SJCRH30 (cell line): ENCODE measurements at places on chromosomes 2 and 18. TPM values are rescaled to one million over a fixed set of nuclear protein-coding genes. Genes with fewer than 3 reads are reported as not detected.

The C2orf78 gene
- not detected in 2 replicates for total RNA-seq

The IL1R2 gene
- not detected in 2 replicates for total RNA-seq

The GPR45 gene
- 0.13 and 0.43 TPM in 2 replicates for total RNA-seq

The MARS2 gene
- 13.6 TPM in 2 replicates for total RNA-seq

The REG3A gene
- not detected in 2 replicates for total RNA-seq

The CHRNA1 gene
- 371 and 375 TPM in 2 replicates for total RNA-seq

The CLEC4F gene
- not detected in 2 replicates for total RNA-seq

DNA sequence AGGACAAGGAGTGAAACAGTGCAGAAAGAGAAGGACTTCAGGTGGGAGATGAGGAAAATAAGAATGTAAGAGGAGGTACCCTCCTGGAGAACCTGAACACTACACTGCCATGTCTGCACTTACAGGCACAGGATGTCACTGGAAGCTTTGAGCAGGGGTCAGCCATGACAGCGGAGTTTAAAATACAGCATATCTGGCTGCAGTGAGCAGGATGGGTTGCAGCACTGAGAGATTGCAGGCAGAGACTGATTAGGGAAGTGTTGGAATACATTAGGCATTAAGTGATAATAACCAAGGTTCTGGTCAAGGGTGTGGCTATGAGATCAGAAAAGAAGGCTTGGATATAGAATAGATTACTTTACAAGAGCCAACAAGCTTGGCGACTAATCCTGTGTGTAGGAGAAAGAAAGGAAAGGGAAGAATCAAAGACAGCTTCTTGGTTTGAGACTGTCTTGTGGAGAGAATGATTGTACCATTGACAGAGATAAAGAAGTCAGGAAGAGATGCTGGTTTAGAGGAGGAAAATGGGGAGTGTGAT, 171.1 kb upstream of the RBMS1 start:
- no peak overlapping the region for H3K27ac ChIP-seq
- H3K27me3 ChIP-seq = no peaks in the 10 kb centered on the region
- H3K4me3 ChIP-seq = no peak overlapping the region
- peaks cover 5% of the 10 kb centered on the region; the same call in 1 of the 2 replicates for H3K4me1 ChIP-seq

DNA sequence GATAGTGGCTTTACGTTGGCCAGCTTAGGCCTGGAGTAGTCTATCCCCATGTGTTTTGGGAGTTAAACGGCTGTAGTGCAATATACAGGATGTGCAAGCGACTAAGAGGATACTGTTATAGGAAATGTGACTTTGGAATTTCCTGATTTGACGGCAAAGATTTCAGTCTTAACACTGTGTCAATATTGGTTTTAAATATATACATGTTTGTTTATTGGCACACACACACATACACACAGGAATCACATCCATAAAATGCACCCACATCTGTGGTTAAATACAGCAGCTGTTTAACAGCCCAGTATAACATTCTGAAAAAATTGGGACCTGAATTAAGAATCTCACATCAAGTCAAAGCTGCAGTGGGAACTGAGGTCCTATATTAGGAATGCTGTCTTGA, 347.1 kb downstream of the TXNL1 start:
- no peaks in the 10 kb centered on the region for H3K4me1 ChIP-seq
- H3K4me3 ChIP-seq = no peak overlapping the region
- no peaks in the 10 kb centered on the region for H3K27me3 ChIP-seq
- no peak for DNase-seq
- no peak overlapping the region for H3K27ac ChIP-seq

DNA sequence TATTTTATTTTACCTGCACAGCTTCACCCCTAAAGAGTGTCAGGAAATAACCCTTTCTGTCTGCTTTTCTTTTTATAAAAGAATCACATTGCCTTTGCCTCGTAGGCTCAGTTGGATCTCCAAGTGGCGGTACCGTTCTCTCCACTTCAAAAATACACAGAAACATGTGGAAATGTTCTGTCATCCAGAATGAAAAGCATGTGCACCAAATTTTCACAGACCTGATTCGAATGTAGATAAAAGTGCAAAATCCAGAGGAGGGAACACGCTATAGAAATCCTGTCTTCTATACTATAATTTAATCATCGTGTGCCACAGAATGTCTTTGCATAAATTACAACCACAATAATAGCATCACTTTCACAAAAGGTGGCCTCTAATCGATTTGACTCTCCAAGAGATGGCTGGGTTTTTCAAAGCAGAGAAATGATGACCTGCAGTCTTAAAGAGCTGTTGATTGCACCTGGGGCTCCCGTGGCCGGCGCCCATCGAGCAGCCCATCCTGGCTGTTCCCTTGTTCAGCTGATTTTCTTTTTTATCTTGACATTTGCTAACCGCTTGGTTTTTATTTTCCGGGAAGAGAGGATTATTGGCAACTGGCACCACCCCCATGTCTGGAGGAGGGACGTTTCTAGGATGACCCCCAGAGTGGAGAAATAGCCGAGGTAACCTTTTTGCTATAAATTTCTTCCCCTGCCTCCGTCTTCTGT, 290.2 kb downstream of the SOX11 start:
- no peak overlapping the region; the same call in 1 of the 2 replicates for H3K4me3 ChIP-seq
- H3K36me3 ChIP-seq = no peaks in the 10 kb centered on the region
- DNase-seq = no peak
- H3K4me1 ChIP-seq = no peaks in the 10 kb centered on the region

DNA sequence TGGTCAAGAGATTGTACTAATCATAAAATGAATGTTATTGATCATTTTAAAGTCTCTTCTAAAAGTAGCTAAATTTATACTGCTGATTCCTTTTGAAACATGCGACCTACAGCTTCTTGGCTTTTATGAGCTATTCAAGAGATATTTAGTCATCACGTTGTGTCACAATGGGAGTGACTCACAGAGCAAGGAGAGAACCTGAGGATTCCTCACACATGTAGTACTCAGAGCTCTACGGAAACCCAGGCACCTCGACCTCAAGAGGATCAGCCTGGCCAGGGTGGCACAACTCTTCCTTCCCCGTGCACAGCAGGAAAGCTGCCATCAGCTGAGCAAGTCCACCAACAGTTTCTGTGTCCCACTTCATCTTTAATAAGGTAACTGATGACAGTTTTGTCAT, at the start of gene DHRS9:
TSS of gene DHRS9 (plus strand) at position 223 of the 400 bp plus-strand sequence. CDS start 12,019 bp downstream, outside the sequence.
- H3K36me3 ChIP-seq = no peaks in the 10 kb centered on the region
- H3K27ac ChIP-seq = no peak within 1 kb of the TSS
- no peaks in the 10 kb centered on the region; the same call in 1 of the 2 replicates for H3K27me3 ChIP-seq
- no peak within 1 kb of the TSS for H3K4me3 ChIP-seq

GRCh38 chr2:64114063-64114911, 29.9 kb downstream of the PELI1 start:
- no peaks in the 10 kb centered on the region for H3K27me3 ChIP-seq
- H3K4me1 ChIP-seq = peaks cover 10% of the 10 kb centered on the region
- H3K27ac ChIP-seq = no peak overlapping the region

GRCh38 chr2:176001281-176001915, 669 bp downstream of the LNPK start:
- H3K27ac ChIP-seq = peak overlapping the region; percentile 62
- peak; percentile 65 for DNase-seq
- no peaks in the 10 kb centered on the region for H3K36me3 ChIP-seq
- no peaks in the 10 kb centered on the region; the same call in 1 of the 2 replicates for H3K4me1 ChIP-seq

DNA sequence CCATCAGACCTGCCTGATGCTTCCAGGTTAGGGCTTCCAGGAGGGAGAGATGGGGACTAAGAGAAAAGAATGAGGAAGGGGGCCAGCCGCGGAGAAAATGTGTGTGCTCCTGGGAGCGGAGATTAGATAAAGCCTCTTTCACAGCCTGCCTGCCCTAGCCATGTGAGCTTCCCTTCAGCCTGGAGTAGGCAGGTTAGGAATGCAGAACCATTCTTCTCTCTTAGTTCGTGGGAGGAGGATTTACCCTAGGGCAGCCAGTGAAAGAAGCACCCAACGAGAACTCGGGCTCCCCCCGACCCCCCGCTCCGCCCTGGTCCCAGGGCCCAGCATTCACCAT, 36.1 kb downstream of the POMC start:
- no peak for DNase-seq
- no peak overlapping the region for H3K4me3 ChIP-seq
- no peak overlapping the region for H3K27ac ChIP-seq
- no peaks in the 10 kb centered on the region for H3K27me3 ChIP-seq
- H3K4me1 ChIP-seq = no peaks in the 10 kb centered on the region

- no peaks in the 10 kb centered on the region for H3K27me3 ChIP-seq
- DNase-seq = peak; percentile 36
- H3K4me3 ChIP-seq = no peak overlapping the region
- no peaks in the 10 kb centered on the region for H3K36me3 ChIP-seq
- H3K27ac ChIP-seq = no peak overlapping the region; the same call in 1 of the 2 replicates
Observed at GRCh38 chr2:215917953-215918620, 95.3 kb downstream of the MREG start.

DNA sequence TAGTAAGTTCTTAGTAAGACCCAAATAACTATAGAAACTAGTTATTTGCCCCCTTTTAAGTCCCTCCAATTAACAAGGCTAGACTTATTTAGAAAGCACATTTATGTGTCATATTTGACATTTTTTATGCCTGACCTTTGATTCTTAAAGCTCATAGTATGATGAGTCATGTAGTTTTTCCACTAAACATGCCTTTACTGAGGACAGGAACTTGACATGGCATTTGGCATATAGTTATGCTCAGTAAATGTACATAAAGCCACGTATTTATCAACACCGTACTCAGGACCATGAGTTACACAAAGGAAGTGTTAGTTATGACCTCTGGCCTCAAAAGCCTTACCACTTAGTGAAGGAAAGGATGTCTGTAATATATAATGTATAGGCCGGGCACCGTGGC, 78.9 kb downstream of the GNAL start:
- no peak for DNase-seq
- H3K4me3 ChIP-seq = no peak overlapping the region
- H3K27me3 ChIP-seq = no peaks in the 10 kb centered on the region
- H3K36me3 ChIP-seq = no peaks in the 10 kb centered on the region

DNA sequence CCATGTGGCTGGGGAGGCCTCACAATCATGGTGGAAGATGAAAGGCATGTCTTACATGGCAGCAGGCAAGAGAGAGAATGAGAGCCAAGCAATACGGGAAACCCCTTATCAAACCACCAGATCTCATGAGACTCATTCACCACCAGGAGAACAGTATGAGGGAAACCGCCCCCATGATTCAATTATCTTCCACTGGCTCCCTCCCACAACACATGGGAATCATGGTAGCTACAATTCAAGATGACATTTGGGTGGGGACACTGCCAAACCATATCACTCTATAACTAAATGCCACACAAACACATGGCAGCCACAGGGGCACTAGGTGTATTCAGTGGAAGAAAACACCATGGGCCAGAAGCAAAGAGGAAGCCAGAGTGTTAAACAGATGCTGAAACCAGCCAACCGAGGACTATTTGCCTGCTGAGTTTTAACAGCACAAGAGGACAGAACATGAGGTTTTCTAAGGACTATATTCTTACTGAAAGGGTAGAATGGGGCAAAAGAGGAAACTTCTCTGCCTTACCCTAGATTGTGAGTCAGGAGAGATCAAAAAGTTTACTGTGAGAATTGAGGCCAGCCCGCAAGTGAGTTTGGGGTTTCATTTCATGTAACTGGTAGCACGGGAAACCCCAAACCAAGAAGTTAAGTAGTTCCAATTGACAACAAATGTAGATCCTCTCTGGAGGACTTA, 49.2 kb downstream of the SIGLEC15 start:
- no peaks in the 10 kb centered on the region for H3K27me3 ChIP-seq
- H3K36me3 ChIP-seq = 0 out of 2 replicates have a peak, but pooled peaks cover 2% of the 10 kb centered on the region
- no peaks in the 10 kb centered on the region for H3K4me1 ChIP-seq
- DNase-seq = no peak
- no peak overlapping the region for H3K4me3 ChIP-seq

- H3K4me1 ChIP-seq = no peaks in the 10 kb centered on the region
- H3K27me3 ChIP-seq = no peaks in the 10 kb centered on the region
- DNase-seq = no peak
- no peak overlapping the region for H3K4me3 ChIP-seq
Observed at GRCh38 chr2:81283081-81283480, 978.5 kb upstream of the LRRTM1 start.

- no peaks in the 10 kb centered on the region for H3K4me1 ChIP-seq
- DNase-seq = no peak
- no peaks in the 10 kb centered on the region for H3K36me3 ChIP-seq
- no peaks in the 10 kb centered on the region for H3K27me3 ChIP-seq
- no peak overlapping the region for H3K27ac ChIP-seq
- H3K4me3 ChIP-seq = no peak overlapping the region
Observed at GRCh38 chr18:59834267-59834666, 65.5 kb upstream of the PMAIP1 start.

DNA sequence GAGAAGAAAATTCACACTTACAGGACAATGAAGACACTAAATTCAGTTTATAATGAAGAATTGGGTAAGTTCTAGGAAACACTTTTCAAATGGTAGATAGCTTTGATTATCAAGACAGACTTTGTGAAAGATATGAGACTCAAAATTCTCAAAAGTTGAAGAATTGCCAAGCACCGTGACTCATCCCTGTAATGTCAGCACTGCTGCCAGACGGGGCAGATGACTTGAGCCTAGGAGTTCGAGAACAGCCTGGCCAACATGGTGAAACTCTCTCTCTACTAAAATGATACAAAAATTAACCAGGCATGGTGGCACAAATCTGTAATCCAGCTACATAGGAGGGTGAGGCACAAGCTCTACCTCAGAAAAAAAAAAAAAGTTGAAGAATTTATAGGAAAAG, 1820.1 kb upstream of the LRRTM1 start:
- H3K4me1 ChIP-seq = no peaks in the 10 kb centered on the region
- H3K4me3 ChIP-seq = no peak overlapping the region
- no peak overlapping the region for H3K27ac ChIP-seq
- H3K27me3 ChIP-seq = peaks cover 6% of the 10 kb centered on the region; the same call in 1 of the 2 replicates
- DNase-seq = no peak
- no peaks in the 10 kb centered on the region for H3K36me3 ChIP-seq

GRCh38 chr2:185291035-185291647, 447.5 kb upstream of the FSIP2 start:
- peak; percentile 60 for DNase-seq
- no peak overlapping the region for H3K27ac ChIP-seq
- peaks cover 4% of the 10 kb centered on the region for H3K4me1 ChIP-seq
- H3K27me3 ChIP-seq = peaks cover 4% of the 10 kb centered on the region; the same call in 1 of the 2 replicates
- no peaks in the 10 kb centered on the region for H3K36me3 ChIP-seq

DNA sequence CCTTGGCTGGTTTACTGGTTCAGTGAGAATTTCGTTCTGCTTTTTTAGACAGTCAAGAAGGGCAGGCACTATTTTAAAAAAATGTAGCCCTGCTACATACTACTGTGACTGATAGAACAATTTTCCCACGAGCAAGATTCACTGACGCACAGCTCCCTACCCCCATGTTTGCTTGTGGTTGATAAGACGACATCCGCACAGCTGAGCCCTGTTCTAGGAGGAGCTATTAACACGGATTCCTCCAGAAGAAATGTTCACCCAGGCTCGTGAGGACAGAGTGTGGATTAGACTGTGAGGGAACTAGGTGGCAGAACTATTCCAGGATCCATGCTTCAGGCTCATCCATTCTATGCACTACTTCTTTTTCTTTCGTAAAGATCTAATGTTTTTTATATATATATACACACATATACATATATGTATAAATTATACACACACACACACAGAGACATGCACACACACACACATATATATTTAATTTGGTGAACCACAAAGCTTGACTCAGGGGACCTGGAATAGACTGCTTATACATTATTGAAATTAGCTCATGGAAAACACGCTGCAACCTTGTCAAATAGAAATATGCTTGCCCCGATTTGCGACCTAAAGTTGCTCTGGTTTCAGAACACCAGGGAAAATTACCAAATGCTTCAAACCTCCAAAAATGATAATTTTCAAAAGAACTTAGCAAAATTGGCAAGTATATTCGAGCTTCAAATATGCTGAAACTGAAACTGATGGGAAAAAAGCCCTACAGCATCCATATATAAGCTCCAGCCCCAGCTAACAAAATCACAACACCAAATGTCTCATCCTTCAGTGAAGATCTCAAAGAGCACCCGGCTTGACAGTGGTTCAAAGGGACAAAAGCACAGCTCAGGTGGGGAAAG, 370.4 kb downstream of the SOCS6 start:
- H3K4me1 ChIP-seq = no peaks in the 10 kb centered on the region
- H3K27me3 ChIP-seq = no peaks in the 10 kb centered on the region
- no peak overlapping the region for H3K4me3 ChIP-seq
- H3K27ac ChIP-seq = no peak overlapping the region
- no peaks in the 10 kb centered on the region for H3K36me3 ChIP-seq
- DNase-seq = no peak
